ENCODE measurements at places on chromosomes 13 and 19.

DNA sequence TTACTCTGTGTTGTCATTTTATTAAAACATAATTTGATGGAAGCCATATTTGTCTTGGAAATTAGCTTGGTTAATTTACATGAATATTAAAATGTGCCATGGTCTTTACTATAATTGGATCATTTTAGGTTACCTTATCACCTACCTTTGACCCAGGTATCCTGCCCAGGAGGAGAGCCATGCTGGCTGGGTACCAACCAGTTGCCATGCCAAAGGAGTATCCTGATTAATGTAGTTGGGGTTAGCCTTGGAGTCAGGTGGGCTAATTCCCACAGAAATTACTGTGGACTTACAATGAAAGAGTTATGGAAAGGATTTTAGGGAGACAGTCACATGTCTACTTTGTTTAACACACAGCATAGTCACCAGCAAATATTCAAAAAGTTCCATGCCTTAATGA is 32.0 kb downstream of the NDFIP2 start:
- no peak for DNase-seq

GRCh38 chr13:82713687-82714405 is 1168.4 kb downstream of the SLITRK1 start:
- DNase-seq: no peak

- DNase-seq: no peak
Observed at GRCh38 chr13:74110053-74110452, 24.2 kb downstream of the KLF12 start.

- no peak for DNase-seq
Observed at GRCh38 chr13:20348018-20348417, 115.9 kb upstream of the GJB6 start.

DNA sequence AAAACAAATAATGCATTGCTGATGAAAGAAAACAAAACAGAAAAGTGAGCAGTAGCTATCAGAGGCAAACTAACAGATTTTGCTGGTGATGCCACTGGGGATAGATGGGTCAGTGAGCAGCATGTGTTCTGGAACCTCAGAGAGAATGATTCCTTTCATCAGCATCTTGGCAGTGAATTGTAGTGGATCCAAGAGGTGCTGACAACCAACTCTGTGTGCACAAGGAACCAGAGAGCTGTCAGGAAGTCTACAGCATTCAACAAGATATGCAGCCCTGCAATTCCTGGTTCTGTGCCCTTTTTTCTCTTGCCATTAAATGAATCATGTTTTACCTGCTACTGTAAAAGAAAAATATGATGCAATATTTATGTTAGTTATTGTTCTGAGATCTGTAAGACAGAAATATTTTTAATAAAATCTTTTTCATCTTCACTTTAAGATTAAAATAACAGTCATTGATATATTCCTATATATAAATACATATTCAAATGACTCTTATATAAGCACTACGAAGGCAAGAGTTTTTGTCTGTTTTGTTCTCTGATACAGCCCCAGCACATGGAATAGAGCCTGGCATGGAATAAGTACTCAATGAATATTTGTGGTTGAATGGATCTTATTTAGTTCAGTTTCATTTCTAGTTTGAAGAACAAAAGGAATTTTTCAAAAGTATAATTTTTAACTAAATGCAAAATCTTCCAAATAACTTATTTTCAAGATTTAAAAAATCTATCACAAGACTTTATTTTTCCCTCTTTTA is 80.8 kb downstream of the FREM2 start:
- no peak for DNase-seq

- DNase-seq: no peak
Observed at GRCh38 chr13:50911081-50911631, 1.6 kb downstream of the RNASEH2B start.

DNA sequence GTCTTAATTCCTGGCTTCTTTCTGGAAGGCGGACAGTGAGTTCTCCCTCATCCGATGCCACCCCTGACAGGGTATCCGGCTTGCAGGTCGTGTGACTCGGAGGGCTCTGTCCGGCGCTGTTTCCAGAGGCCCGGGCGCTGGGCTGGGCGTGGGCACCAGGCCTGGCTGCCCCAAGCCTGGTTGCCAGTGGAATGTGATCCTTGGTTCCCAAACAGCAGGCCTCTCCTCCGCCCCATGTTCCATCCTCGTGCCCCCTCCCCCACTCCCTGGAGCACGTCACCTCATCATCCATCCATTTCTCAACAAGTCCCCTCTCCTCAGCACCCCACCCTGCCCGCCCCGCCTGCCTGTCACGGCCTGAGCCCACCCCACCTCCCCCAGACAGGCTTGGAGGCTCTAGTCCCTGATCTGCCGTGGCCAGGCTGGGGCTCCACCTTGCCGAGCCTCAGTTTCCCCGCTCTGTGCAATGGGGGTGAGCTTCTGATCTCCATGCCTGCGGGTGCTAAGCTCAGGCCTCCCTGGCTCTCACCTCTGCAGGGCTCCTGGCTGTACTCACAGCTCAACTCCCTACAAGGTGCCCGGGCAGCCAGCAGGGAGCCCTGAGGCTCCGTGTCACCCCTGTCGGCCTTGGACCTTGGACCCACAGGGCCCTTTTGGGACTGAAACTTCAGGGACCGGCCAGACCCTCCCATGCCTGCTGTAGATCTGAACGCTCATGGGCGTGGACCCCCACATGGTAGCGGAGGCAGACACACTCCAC is 2.3 kb downstream of the TBXA2R start:
- no peak for DNase-seq

GRCh38 chr19:47660435-47660832 is 51.5 kb downstream of the BICRA start:
- no peak for DNase-seq

DNA sequence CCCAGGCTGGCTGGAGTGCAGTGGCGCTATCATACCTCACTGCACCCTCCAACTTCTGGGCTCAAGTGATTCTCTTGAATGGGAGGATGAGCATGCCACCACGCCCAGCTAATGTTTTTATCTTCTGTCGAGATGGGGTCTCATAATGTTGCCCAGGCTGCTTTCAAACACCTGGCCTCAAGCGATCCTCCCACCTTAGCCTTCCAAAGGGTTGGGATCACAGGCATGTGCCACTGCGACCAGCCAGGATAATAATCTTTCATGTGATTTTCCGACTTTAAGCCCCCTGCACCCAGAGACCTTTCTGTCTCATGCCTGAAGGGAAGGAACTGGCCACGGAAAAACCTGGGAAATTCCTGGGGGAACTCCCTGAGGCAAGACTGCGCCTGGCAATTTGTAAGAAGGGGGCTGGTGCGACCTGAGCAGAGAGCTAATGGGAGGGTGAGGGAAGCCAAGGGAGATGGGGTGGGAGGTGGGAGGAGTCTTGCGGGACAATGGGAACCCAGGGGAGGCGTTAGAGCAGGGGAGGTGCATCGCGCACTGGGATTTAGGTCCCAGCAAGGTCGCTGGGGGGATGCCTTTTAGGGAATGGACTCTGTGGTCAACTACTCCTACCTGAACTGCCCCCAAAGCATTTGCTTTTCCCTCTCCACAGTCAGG is 1.2 kb upstream of the CCDC124 start:
- no peak for DNase-seq
